SJCRH30 (cell line): ENCODE measurements at places on chromosomes 16 and 17. TPM values are rescaled to one million over a fixed set of nuclear protein-coding genes. Genes with fewer than 3 reads are reported as not detected.

Gene TPSB2
- total RNA-seq: not detected in 2 replicates

Gene GRAPL
- total RNA-seq: 0.40 and 0.48 TPM in 2 replicates

Gene TMC8
- 0.28 and 0.30 TPM in 2 replicates for total RNA-seq

Gene OTOP3
- total RNA-seq: not detected in 2 replicates

Gene UTS2R
- 8.0 and 8.3 TPM in 2 replicates for total RNA-seq

Gene KRT32
- not detected in 2 replicates for total RNA-seq

Gene HS3ST2
- not detected in 2 replicates for total RNA-seq

Gene LGALS9B
- not detected in 2 replicates for total RNA-seq

DNA sequence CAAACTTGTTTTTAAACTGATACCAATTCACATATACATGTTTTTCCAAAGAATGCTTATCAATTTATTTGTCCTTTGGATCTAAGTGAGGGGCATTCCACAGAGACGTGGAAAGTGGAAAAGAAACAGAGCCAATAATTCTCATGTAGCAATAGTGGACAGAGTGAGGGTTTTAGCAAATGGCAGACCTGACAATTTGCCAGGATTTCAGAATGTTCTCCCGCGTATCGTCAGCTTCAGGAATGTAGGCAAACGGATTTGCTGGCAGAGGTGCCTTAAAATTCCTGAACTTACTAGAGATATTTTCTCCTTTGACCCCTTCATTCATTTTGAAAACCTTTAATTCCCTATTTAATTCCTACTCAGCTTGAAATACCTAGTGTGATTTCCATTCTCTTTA is 193.4 kb upstream of the CPHXL start:
- H3K4me3 ChIP-seq: no peak overlapping the region
- no peak overlapping the region for H3K27ac ChIP-seq
- no peaks in the 10 kb centered on the region for H3K4me1 ChIP-seq

DNA sequence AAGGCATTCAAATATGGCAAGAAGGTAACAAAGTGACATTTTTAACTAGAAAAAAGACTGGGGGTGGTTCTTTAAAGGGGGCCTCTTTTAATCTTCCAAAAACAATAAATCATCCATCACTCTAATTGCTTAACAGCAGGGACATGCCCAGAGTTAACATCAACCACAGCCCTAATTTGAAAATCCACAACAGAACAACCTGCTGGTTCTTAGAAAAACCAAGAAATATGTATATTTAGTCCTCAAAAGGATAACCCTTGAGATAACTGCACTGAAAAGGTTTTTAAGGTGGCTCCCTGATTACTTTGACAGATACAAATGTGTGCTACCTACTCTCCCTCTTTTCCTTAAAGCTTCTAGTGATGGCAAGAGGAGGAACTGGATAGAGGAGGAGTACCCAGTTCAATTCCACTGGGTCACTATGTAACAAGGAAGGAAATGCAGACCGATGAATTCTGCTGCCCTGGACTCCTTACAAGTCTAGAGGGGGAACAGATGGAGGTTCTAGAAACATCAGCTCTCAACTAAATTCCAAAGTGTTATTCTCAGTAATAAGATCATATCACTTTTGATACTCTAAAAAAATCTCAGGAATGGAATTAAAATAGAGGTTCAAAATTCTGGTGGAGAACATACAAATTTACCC is 54.3 kb downstream of the N4BP1 start:
- no peaks in the 10 kb centered on the region for H3K27me3 ChIP-seq
- peaks cover 34% of the 10 kb centered on the region for H3K36me3 ChIP-seq
- no peak overlapping the region for H3K4me3 ChIP-seq
- DNase-seq: no peak

GRCh38 chr17:40530531-40530994 is 29.1 kb upstream of the TNS4 start:
- H3K4me1 ChIP-seq: no peaks in the 10 kb centered on the region; the same call in 1 of the 2 replicates
- no peaks in the 10 kb centered on the region; the same call in 1 of the 2 replicates for H3K27me3 ChIP-seq
- DNase-seq: no peak
- no peak overlapping the region for H3K27ac ChIP-seq
- no peaks in the 10 kb centered on the region for H3K36me3 ChIP-seq

GRCh38 chr17:3514873-3515272 is 39.1 kb downstream of the ASPA start:
- no peaks in the 10 kb centered on the region for H3K27me3 ChIP-seq
- no peaks in the 10 kb centered on the region for H3K36me3 ChIP-seq
- no peak overlapping the region for H3K4me3 ChIP-seq
- no peaks in the 10 kb centered on the region for H3K4me1 ChIP-seq
- peak; percentile 20 for DNase-seq

GRCh38 chr16:56013962-56014552 is 138.9 kb upstream of the CES5A start:
- no peak overlapping the region for H3K27ac ChIP-seq
- peak; percentile 83 for DNase-seq
- peaks cover 6% of the 10 kb centered on the region; the same call in 1 of the 2 replicates for H3K27me3 ChIP-seq
- no peaks in the 10 kb centered on the region; the same call in 1 of the 2 replicates for H3K36me3 ChIP-seq
- no peaks in the 10 kb centered on the region for H3K4me1 ChIP-seq

DNA sequence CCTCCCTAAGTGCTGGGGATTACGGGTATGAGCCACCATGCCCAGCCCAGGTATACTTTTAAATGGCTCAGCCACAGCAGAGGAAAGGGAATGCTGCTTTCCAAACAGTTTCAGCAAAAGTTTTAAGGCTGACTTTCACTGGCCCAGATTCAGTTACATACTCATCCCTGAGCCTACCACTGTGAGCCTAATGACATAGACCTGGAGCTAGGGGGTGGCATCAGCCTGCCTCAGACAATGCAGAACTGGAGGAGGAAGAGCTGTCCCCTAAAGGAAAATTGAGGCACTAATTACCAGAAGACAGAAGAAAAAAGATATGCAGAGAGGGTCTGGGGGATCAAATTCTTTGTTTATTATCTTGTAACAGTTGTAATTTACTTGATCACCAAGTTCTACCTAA is 43.9 kb downstream of the HS3ST4 start:
- H3K4me1 ChIP-seq: no peaks in the 10 kb centered on the region
- H3K27me3 ChIP-seq: no peaks in the 10 kb centered on the region
- no peaks in the 10 kb centered on the region for H3K36me3 ChIP-seq
- no peak overlapping the region for H3K27ac ChIP-seq

DNA sequence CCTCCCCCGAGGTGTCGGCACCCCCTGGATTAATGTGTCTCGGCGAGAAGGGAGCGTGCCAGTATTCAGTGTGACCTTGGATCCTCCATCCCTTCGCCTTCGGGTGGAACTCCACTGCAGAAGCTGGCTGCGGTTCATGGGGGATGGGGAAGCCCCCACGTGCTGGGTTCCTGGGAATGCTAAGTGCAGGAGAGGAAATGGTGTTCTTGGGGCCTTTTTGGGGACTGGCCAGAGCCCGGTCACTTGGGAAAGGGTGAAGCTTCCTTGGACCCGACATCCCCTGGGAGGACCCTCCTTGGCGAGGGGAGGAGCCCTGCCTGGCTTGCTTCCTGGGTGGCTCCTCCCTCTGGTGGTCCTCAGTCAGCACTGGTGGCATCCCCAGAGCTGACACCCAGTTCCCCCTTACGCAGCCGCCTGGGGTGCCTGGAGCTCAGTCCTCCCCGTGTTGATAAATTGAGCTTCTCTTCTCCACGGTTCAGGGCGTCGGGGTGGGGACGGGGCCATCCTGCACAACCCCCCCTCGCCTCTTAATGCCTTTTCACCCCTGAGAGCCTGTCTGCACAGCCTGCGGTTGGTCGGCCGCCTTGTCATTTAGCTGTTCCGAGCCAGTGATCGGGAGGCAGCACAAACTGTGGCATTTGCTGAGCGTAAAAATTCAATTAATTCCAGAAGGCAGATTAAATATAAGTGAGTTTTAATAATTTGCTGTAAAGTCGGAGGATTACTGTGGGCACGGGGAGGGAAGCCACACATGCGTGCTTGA is 30.7 kb upstream of the GSE1 start:
- no peak for DNase-seq
- peaks cover 5% of the 10 kb centered on the region; the same call in 1 of the 2 replicates for H3K4me1 ChIP-seq
- no peak overlapping the region for H3K4me3 ChIP-seq
- H3K27me3 ChIP-seq: no peaks in the 10 kb centered on the region
- H3K27ac ChIP-seq: no peak overlapping the region
- H3K36me3 ChIP-seq: no peaks in the 10 kb centered on the region

DNA sequence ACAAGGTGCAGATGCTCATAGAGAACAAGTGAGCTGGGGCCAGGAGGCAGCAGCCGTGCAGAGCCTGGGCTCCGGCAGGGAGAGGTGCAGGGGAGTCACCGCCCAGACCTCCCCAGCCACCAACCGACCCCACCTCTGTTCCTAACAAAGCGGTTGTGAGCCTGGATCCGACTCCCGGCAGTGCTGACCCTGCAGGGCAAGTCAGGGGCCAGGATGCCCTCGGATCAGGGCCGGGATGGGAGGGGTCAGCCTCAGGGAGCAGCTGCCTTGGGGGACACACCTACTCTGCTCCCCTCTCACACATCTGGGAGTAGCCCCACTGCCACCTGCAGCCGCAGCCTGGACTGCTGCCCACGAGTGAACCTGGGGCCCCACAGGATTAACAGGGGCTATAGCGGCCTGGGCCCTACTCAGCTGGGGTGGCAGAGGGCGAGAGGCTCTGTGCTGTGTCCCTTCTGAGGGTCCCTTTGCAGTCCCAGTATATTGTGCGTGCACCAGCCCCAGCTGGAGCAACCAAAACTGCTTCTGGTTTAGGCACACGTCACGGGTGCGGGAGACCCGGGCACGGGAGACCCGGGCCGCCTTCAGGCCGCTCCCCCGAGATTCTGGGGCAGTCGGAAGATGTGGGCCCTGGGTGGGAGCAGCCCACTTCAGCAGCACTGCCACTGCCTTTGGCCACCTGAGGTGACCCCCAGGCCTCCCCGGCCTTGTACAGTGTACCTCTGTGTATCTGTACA is 21.2 kb downstream of the MNT start:
- H3K27me3 ChIP-seq: no peaks in the 10 kb centered on the region
- H3K27ac ChIP-seq: no peak overlapping the region
- DNase-seq: no peak
- H3K4me3 ChIP-seq: no peak overlapping the region

- no peaks in the 10 kb centered on the region for H3K27me3 ChIP-seq
- peak; percentile 53 for DNase-seq
- H3K4me1 ChIP-seq: peaks cover 42% of the 10 kb centered on the region
- H3K36me3 ChIP-seq: no peaks in the 10 kb centered on the region
These were observed 12.0 kb downstream of the TBC1D24 start for GRCh38 chr16:2486645-2487516.

DNA sequence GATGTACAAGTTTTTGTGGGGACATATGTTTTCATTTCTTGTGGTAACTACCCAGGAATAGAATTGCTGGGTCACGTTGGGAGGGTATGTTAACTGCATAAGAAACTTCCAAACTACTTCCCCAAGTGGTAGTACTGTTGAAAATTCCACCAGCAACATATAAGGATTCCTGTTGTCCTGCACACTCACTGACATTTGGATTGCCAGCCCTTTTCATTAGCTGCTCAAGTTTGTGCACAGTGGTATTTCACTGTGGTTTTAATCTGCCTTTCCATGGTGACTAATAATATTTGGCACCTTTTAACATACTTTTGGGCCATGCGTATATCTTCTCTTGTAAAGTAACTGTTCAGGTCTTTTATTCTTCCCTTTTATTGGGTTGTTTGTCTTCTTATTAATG is 103.3 kb downstream of the GNAO1 start:
- DNase-seq: no peak
- H3K4me3 ChIP-seq: no peak overlapping the region
- H3K27ac ChIP-seq: no peak overlapping the region
- H3K36me3 ChIP-seq: no peaks in the 10 kb centered on the region
- H3K27me3 ChIP-seq: peaks cover 3% of the 10 kb centered on the region; the same call in 1 of the 2 replicates

GRCh38 chr17:30915833-30916611 is 5.7 kb upstream of the ADAP2 start:
- DNase-seq: no peak
- H3K36me3 ChIP-seq: no peaks in the 10 kb centered on the region
- H3K4me1 ChIP-seq: no peaks in the 10 kb centered on the region
- no peak overlapping the region for H3K4me3 ChIP-seq
- no peaks in the 10 kb centered on the region for H3K27me3 ChIP-seq

GRCh38 chr17:70242781-70243437 is 73.6 kb downstream of the KCNJ2 start:
- H3K4me1 ChIP-seq: no peaks in the 10 kb centered on the region
- no peaks in the 10 kb centered on the region for H3K36me3 ChIP-seq

- no peak overlapping the region for H3K4me3 ChIP-seq
- peaks cover 9% of the 10 kb centered on the region for H3K36me3 ChIP-seq
- no peak for DNase-seq
- H3K27ac ChIP-seq: no peak overlapping the region
- no peaks in the 10 kb centered on the region for H3K4me1 ChIP-seq
These were observed 18.4 kb downstream of the GPR179 start for GRCh38 chr17:38325221-38325851.

GRCh38 chr17:16304830-16305229 is 48.4 kb downstream of the CENPV start:
- H3K4me1 ChIP-seq: no peaks in the 10 kb centered on the region
- H3K36me3 ChIP-seq: no peaks in the 10 kb centered on the region
- no peaks in the 10 kb centered on the region for H3K27me3 ChIP-seq
- no peak overlapping the region for H3K27ac ChIP-seq

DNA sequence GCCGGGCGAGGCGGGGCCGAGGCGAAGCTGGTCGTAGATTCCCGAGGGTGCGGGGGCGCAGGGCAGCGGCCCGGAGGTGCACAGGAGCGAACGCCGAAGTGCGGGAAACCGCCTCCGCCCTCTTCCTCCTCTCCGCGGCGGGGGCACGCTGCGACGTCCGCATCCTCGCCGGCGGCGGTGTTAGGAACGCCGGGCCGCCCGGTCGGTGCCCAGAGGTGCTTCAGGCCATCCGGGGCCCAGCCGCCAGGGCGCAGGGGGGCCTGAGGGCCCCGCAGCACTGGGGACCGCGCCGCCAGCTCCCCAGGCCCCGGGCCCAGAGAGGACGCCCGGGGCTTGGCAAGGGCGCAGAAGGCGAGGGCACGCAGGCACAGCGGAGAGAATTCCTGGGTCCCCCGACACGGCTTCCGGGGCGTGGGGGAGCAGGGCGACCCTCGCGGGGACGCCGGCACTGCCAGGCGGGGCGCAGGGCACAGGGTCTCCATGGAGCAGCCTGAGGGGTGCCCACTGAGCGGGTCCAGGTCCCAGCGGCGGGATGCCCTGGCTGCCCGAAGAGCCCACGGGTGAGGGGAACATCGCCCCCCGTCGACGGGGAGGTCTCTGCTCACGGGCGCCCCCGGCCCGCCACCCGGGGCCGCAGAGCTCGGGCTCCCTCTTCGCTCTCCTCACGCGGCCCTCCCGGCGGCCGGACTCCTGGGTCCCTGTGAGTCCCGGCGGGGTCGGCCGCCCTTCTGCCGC is 576 bp downstream of the EPOP start:
- no peaks in the 10 kb centered on the region for H3K36me3 ChIP-seq
- H3K27me3 ChIP-seq: 0 out of 2 replicates have a peak, but pooled peaks cover 3% of the 10 kb centered on the region
- peak overlapping the region; percentile 59 for H3K4me3 ChIP-seq
- no peak for DNase-seq
- H3K4me1 ChIP-seq: peaks cover 6% of the 10 kb centered on the region; the same call in 1 of the 2 replicates
- H3K27ac ChIP-seq: no peak overlapping the region

- no peak overlapping the region for H3K27ac ChIP-seq
- no peak overlapping the region for H3K4me3 ChIP-seq
- no peaks in the 10 kb centered on the region for H3K36me3 ChIP-seq
- H3K27me3 ChIP-seq: no peaks in the 10 kb centered on the region
- no peak for DNase-seq
- no peaks in the 10 kb centered on the region for H3K4me1 ChIP-seq
These were observed 519.8 kb downstream of the TMEM114 start for GRCh38 chr16:8070506-8070905.

GRCh38 chr16:62954144-62955032 is 918.1 kb upstream of the CDH8 start:
- no peaks in the 10 kb centered on the region for H3K4me1 ChIP-seq
- no peak overlapping the region for H3K27ac ChIP-seq
- no peak overlapping the region for H3K4me3 ChIP-seq
- no peaks in the 10 kb centered on the region for H3K36me3 ChIP-seq
- DNase-seq: no peak

- H3K4me3 ChIP-seq: no peak overlapping the region
- no peaks in the 10 kb centered on the region for H3K27me3 ChIP-seq
- DNase-seq: no peak
- no peak overlapping the region for H3K27ac ChIP-seq
- peaks cover 9% of the 10 kb centered on the region; the same call in 1 of the 2 replicates for H3K4me1 ChIP-seq
- H3K36me3 ChIP-seq: no peaks in the 10 kb centered on the region
These were observed 19.9 kb upstream of the ITPRIPL2 start for GRCh38 chr16:19093631-19094541.
